ENCODE measurements at places on chromosomes 13 and 19.

- DNase-seq = no peak
Measured at GRCh38 chr13:87975035-87975434, 303.9 kb downstream of the SLITRK5 start.

DNA sequence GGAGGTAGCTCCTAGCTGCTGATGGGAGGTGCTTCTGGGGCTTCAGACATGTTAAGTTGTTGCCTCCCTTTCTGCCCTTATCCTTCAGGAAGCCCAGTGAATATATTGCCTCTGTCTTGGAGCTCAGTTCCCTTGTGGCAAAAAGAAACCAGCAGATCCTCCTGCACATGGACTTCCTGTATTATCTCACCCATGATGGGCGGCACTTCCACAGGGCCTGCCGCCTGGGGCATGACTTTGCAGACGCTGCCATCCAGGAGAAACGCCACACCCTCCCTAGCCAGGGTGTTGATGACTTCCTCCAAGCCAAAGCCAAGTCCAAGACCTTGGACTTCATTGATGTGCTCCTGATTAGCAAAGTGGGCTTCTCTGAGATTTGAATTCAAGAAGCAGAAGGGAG is 6.0 kb upstream of the CYP4F12 start:
- DNase-seq = peak; percentile 61

DNA sequence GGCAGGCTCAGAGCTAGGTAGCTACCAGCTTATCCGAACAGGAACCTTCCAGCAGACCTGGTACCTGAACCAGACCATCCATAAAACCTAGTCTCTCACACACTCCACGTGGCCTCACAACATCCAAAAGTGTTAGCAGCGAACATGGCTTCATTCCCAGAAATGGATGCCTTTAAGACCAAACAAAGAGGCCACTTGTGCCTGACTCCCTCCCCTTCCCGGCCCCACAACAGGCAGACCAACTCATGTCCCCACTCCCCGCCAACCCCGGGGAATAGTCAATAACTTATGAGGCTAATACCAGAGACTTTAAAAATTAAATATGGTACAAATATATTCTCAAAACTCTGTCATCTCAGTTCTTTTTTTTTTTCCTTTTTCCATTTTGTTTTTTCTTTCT is 46.2 kb downstream of the ZNF557 start:
- no peak for DNase-seq

- peak; percentile 12 for DNase-seq
Measured at GRCh38 chr13:43785650-43786471, 911 bp downstream of the ENOX1 start.

DNA sequence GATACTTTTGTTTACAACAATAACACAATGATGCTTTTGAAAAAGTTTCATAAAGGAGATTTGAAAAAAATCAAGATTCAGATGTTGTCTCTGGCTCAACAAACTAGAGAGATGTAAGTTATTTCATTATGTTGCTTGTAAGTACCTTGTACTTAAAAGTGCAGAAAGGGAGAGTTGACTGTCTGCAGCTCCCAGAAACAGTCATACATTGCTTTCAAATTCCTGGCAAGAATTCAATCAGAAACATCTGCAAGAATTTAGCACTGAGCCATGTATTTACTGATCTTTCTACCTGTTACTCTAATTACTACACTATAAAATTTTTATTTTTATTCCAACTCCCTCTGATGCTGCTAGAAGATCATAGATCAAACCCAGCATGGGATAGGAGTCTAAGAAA is 1261.3 kb upstream of the SPRY2 start:
- no peak for DNase-seq

Measured in suppressor macrophage treated with lipopolysaccharide for 4 hours (primary cell).